Pancreas (tissue), 10 donors: ENCODE measurements at places on chromosomes 12 and 14.

GRCh38 chr12:120830052-120830940 lies 73.9 kb downstream of the SPPL3 start:
- no peak for DNase-seq
- no peak overlapping the region for H3K27ac ChIP-seq
- H3K27me3 ChIP-seq: no peaks in the 10 kb centered on the region
- H3K4me1 ChIP-seq: peaks cover 17% of the 10 kb centered on the region

DNA sequence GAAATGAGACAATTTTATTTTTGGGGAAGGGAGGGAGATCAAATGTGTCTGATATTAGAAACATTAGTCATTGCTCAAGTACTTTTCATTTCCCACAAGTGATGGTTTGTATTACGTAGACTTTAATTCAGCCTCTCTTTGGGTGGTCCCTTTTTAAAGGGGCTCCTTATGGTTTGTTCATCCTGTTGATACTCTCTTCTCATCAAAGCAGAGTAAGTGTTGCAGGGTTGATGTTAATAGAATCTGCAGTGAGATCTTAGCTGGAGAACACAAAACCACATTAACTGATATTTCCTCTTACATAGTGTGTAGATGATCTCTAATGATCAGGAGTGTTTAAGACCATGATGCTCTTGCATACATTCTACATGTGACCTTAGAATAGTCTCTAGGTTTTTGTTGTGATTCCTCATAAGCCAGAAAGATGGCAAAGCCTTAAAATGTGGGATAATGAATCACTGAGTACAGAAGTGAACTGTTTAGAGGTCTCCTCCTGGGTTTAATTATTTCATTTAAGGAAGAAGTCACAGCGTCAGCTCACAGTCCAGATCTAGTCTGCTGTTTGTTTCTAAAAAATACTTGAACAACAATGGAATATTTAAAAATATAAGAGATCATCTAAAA lies 87.4 kb upstream of the PTPRR start:
- no peaks in the 10 kb centered on the region for H3K36me3 ChIP-seq
- H3K27me3 ChIP-seq: no peaks in the 10 kb centered on the region
- no peaks in the 10 kb centered on the region for H3K4me1 ChIP-seq
- no peak for DNase-seq
- no peak overlapping the region for H3K4me3 ChIP-seq

GRCh38 chr12:2336409-2336829 lies 283.6 kb downstream of the CACNA1C start:
- no peaks in the 10 kb centered on the region for H3K36me3 ChIP-seq
- no peaks in the 10 kb centered on the region for H3K4me1 ChIP-seq
- H3K27me3 ChIP-seq: no peaks in the 10 kb centered on the region
- no peak for DNase-seq
- no peak overlapping the region for H3K4me3 ChIP-seq

DNA sequence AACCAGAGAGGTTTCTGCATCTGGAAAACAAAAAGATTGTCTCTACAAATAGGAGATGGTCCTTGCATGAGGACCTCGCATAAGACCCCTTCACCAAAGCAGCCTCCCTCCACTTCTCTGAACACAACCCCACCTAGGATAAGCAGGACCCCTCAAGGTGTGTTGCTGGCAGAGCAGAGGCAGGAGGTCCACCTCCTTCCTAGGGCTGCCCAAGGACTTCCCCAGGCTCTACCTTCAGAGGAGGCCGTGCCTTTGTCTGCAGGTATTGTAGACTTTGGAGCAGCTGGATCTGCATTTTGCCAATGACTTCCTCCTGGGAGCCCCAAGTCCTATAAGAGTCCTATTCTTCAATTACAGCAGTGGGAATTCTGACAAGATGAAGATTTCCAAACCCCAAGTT lies 67.3 kb upstream of the TSPAN11 start:
- no peaks in the 10 kb centered on the region for H3K27me3 ChIP-seq
- H3K4me3 ChIP-seq: no peak overlapping the region
- no peaks in the 10 kb centered on the region for H3K36me3 ChIP-seq
- no peaks in the 10 kb centered on the region for H3K4me1 ChIP-seq
- DNase-seq: no peak
- no peak overlapping the region for H3K27ac ChIP-seq

DNA sequence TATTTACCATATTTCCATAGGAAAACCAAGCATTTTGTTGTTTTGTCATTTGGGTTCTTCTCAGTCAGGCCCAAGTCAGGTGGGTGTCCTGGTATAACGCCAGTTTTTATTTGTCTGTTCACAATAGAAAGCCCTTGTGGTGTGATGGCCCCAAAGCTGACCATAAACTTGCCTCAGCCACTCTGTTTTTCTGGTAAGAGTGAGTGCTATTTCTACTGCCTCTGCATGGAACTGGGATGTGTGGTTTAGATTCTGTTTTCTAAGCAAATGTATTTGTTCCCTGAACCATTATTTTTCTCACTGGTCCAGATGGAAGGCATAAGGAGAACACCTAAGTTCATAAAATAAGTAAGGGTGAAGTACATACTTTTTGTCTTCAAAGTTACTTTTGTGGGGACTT lies 1.8 kb upstream of the SSPN start:
- no peak overlapping the region for H3K4me3 ChIP-seq

GRCh38 chr14:100065111-100065871 lies at the start of gene EVL:
EVL (plus strand) TSS chr14:100065422; CDS start chr14:100065501, 79 bp downstream.
- no peak for DNase-seq
- no peak within 1 kb of the TSS for H3K4me3 ChIP-seq
- no peaks in the 10 kb centered on the region for H3K4me1 ChIP-seq
